ENCODE measurements at places on chromosomes 11 and 22.

- DNase-seq, result no peak
These were observed 34.2 kb upstream of the VPREB1 start for GRCh38 chr22:22210375-22210774.

DNA sequence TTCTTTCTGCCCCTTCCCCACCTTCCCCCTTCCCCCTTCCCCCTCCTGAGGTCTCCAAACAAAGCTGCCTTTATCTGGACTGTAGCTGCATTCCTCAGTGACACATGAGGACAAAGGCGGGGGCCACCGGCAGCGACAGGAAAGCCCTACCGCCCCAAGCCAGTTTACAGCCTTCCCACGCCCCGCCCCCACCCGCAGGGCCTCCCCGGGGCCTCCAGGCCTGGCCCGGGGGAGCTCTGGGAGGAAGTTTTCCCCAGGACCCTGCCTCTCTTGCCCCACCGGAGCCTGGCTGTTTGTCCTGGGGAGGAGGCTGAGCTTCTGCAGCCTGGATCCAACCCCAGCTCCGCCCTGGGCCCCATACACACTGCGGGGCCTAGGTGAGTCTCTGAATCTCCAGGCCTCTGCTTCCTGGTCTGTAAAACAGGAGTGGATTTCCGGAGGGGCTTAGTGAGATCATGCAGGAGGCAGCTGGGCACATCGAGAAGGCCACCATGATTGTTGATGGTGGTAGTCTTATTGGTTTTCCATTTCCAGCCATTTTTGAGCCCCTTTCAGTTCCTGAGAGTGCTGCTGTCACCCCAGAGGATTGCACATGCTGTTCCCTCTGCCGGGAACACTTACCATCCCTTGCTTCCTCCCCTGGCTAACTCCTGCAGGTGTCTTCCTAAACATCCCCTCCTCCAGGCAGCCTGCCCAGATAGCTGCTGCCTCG, 130.7 kb downstream of the MN1 start:
- DNase-seq, result peak; percentile 70

GRCh38 chr11:65352783-65353182, 1.8 kb upstream of the TIGD3 start:
- no peak for DNase-seq

DNA sequence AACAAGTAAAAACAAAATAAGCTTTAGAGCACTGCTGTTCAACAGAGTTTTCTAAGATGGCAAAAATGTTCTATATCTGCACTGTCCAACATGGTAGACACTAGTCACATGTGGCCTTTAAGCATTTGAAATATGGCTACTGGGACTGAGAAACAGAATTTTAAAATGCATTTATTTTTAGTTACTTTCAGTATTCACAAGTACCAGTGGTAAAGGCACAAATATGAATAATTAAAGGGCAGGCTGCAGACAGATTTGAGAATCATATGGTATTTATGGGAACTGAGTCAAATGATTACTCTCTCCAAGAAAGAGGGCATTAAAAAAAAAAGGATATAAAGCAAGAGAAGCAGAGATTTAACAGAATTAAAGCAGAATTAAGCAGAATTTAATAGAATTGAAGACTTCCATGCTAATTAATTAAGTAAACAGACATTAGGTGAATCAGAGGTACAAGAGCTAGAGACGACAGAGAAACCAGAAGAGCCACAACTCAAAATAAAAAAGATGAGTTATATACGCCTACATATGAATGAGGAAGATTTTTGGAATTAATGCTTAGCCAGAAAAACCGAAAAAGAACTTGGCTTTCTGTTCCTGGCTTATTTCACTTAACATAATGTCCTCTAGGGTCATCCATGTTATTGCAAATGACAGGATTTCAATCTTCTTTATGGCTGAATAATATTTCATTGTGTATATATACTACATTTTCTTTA, 160.4 kb downstream of the ATG16L2 start:
- no peak for DNase-seq

DNA sequence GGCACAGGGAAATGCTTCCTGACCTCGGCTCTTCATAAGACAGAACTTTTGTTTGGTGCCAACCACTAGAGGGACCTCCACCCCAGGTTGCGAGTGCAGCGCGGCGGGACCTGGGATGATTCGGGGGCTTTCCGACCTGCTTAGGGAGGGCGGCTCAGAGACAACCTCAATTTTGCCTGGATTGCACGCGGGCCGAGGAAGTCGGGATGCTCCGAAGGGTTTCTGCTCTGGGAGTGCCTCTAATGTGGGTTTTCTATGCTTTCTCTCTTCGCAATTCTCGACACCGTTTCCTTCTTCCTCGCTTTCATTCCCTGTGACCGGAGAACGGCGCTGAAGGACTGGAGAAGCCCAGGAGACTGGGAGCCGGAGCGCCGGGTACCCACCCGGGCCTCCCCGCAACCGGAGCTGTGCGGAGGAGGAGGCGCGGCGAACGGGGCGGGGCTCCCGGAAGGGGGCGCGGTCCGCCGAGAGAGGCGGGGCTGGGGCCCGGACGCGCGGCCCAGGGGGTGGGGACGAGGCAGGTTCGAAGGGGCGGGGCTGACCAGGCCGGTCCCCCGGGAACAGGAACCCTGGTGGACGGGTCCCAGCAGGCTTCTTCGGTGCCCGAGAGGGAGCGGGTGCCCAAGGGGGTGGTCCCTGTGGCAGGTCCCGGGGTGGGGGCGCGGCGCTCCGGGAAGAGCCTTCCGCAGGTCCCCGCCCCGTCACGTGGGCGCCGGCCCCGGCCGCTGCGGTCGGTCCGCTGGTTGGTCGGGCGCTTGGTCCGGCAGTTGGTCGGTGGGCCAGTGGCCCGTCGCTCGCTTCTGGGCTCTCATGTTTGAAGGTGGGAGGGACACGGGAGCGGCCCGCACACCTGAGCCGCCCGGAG, at the start of gene PPFIBP2:
Gene PPFIBP2, plus strand, starts transcription at position 766 of the 865 bp plus-strand sequence. CDS start 35,477 bp downstream, outside the sequence.
- DNase-seq, result peak; percentile 91

- DNase-seq, result no peak
These were observed 183.8 kb downstream of the SWAP70 start for GRCh38 chr11:9847636-9848035.

DNA sequence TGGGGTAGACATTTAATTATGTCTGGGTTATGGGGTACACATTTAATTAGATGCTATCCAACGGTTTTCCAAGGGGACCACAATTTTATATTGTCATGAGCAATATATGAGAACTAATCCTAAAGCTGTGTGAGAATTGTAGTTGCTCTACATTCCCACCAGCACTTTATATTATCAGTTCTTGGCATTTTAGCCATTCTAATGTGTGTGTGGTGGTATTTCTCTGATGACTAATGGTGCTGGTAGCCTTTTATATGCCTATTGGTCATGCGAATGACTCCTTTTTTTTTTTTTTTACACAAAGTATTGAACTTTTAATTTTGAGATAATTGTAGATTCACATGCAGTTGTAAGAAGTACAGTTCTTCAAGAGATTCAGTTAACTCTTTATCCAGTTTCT, 26.2 kb downstream of the TMEM135 start:
- DNase-seq, result no peak

DNA sequence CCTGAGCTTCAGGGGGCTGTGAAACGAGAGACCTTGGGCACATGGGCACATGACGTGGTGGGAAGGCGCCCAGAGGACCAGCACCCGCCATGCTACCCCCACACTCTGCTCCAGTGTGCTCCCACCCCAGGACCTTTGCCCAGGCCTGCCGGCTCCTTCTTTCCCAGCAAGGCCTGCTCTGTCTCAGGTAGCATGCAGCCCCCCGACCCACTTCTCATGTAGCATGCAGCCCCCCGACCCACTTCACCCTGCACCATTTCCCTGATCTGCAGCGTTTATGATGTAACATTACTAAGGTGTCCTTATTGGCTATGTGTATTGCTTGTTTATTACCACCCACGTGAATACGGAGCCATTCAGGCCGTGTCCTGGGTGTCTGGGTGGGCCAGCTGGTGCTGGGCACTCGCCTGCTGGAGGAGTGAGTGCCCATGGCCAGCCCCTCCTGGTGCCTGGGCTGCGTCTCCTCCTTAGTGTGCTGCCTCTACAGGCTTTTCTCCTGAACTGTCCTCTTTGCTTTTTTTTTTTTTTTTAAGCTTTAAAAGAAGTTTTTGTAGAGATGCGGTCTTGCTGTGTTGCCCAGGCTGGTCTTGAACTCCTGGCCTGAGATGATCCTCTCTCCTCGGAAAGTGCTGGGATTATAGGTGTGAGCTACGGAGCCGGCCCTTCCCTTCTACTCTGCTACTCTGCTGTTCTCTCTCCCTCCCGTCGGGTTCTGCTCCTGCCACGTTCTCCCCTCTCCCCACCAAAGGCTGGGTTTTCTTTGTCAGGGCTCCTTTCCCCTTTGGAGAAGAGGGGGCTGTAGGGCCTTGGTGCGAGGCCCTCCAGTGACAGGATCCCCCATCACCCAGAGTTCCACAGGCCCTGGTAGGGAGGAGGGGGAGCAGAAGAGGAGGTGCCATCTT, 29.4 kb downstream of the LRP5 start:
- DNase-seq, result no peak

DNA sequence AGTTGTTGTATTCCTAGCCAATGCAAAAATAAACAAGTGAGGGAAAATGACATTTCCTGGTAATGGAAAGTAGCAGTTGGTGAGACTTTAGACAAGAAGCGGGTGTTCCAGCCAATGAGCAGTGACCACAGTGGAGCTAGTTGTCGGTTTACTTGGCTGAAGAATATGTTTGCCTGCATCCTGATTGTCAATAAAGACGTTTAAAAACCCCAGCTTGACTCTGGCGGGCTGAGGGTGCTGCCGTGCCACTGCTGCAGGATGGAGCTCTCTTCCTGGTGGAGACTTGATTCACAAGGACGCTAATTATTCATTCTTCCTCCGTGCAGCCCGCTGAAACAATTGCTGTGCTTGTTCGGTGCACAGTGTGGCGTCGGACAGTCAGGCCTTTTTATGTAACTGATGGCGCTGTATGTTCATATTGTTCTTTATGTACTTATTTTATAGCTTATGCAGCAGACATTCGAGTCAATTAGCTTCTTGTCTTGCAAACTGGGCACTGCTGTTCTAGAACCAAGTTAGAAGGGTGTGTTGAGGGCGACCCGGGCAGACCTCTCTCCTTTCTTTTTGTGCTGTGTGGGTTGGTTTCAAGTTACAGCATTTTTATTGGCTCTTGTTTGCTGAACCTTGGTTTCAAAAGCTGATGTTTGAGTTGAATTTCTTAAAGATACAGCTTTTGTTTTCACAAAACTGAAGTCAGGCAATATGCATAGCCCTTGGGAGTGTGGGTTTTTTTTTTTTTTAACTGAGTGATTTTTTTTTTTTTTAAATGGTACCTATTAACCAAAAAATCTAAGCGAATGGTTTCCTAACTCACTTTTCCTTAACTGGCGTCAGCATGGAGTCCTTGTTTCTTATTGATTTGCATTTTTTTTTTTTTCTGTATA, 153.9 kb downstream of the TEAD1 start:
- no peak for DNase-seq

DNA sequence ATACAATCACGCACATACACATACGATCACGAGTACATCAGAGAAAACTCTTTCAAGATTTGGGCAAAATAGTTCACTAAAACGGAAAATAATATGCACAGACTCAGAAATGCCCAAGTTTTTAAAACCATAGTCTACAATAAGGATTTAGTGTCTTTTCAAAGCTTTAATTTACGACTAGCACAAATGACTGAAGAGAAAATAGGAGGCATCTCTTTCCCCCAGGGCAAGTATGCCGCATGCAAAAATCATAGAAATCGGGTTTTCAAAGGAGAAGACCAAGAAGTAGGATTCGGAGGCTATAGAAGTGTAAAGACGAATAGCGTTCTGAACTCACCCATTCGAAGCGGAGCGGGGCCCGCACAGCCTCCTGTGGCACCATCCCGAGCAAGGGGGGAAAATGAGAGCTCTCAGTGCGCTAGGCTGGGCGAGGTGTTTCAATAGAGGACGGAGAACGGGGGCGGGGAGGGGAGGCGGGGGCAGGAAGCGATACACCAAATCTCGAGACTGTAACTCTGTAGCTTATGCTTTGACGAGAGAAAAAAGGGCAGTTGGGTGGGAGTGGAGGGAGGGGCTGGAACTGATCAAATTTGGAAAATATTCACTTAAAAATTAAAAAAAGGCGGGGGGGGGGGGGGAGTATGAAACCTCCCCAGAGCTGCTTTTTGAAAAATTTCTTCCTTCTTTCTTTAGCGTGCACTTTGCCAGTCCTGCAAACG, 15.8 kb downstream of the BLID start:
- peak; percentile 73 for DNase-seq

DNA sequence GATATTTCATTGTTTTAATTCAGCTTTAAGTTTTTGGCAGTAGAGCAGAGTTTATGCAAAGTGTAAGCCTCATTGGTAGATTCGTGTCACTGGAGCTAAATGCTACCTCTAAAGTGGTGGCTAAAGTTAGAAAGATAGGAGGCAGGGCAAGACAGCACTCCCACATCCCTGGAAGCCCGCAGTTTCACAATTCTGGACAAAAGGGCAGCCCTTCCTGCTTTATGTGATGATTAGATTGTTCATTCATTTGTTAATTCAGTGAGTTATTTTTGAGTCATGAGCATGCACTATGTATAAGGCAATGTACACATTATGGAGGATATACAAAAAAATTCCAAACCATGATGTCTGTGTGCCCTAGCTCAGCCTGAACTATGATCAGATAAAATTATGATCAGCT, 52.1 kb upstream of the EIF3M start:
- no peak for DNase-seq

- no peak for DNase-seq
These were observed 2.9 kb downstream of the DGCR6L start for GRCh38 chr22:20316844-20317401.

DNA sequence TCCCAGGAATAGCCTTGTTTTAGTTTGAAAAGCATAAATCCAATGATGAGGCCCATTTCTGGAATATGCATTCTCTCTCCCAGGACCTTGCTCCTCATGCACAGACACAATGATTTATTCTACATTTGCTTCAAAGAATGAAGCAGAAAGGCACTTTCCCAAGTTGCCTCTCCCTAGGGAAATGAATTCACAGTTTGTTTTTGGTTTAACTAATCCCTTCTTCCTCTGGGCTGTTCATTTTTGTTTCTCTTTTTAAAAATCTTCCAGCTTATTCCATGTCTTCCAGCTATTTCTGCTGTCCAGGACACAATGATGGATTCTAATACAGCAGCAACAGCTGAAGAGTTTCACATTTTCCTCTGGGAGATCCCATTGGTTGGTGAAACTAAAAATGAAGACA, 1529.2 kb upstream of the TENM4 start:
- no peak for DNase-seq

DNA sequence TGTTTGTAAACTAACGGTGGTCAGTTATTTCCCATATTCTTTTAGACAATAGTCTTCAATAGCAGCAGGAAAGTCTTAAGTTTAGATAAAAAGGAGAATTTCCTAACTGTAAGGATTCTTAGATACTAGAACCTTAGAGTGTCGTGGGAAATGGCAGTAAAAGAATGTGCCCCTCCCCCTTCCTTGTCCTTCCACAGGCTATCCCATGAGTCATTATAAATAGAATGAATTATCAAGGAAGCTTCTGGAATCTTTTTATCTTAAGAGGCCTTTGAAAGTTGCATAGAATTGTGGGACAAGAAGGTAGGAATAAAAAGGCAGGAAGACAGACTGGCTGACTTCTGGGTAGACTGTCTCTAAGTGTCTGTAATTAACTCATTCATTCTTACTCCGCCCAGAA, 165.2 kb upstream of the TBCEL start:
- no peak for DNase-seq

DNA sequence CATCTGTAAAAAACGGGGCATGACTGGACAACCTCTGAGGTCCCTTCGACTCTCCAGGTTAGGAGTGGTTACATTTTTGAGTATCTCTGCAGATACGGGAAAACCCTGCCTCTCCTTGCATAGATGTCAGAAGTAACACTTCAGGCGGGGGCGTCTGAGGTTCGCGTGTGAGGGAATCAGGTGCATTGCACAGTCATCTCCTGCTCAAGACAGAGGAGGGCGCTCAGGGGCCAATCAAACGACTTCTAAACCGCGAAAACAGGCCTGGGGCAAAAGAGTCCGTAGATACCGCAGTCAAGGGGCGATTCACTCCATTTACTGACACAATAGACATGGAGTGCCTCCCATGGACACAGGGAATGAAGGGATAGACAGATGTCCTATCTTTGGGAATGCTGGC, 31.7 kb downstream of the KIRREL3 start:
- no peak for DNase-seq

All from psoas muscle (tissue), 8 donors.